ENCODE measurements at places on chromosomes 12 and 14.
A peak's percentile ranks its signal among the peaks of the same experiment; 100 is the strongest.

- no peak for DNase-seq
Observed at GRCh38 chr12:53199700-53200099, 7.4 kb downstream of the ITGB7 start.

- DNase-seq, result no peak
Observed at GRCh38 chr12:112275207-112275606, 107.0 kb downstream of the HECTD4 start.

DNA sequence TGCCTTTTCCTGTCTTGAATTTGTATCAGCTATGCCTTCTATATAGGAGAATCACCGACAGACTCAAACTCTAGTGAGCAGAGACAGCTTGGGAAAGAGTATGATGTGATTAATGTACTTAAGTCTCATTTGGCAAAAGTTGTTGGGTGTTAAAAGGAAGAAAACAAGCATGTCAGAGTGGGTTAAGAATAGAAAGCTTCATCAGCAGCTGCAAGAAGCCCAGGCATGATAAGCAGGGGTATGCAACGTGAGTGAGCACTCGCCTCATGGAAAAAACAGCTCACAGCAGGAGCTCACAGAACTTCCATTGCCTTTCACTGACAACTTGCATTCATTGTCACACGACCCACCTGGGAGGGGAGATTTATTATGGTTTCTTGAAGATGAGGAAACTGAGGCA is 35.9 kb upstream of the WNK1 start:
- no peak for DNase-seq

DNA sequence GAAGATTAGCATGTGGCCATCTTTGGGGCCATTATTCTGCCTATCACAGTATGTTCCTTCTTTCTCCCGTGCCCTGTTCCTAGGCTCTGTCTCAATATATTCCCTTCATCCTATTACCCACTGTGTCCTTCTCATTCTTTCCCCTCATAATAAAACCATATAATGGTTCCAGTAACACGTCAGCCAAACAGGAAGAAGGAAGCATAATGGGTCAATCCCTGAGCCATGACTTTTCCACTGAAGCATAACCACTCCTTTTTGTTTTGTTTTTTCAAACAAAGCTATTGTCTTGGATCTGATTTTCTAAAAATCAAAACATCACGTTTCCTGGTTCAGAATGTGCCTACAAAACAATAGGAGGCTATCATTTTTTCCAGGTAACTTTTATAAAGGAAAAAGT is 21.3 kb upstream of the RHOJ start:
- no peak for DNase-seq

GRCh38 chr14:21985081-21985480 is 311.5 kb upstream of the OR4E1 start:
- no peak for DNase-seq

GRCh38 chr12:62622177-62622576 is 155.6 kb downstream of the MON2 start:
- no peak for DNase-seq

GRCh38 chr12:10759657-10760056 is 36.5 kb upstream of the YBX3 start:
- DNase-seq, result no peak

- no peak for DNase-seq
Observed at GRCh38 chr14:95500201-95500681, 16.2 kb downstream of the SYNE3 start.

GRCh38 chr14:99758121-99758821 is 34.9 kb upstream of the EML1 start:
- no peak for DNase-seq

- DNase-seq, result no peak
Observed at GRCh38 chr12:42508913-42509460, 80.6 kb downstream of the PRICKLE1 start.

GRCh38 chr12:111418594-111418880 is 12.8 kb downstream of the SH2B3 start:
- no peak for DNase-seq

GRCh38 chr12:54585243-54585642 is 3.2 kb downstream of the PPP1R1A start:
- no peak for DNase-seq

DNA sequence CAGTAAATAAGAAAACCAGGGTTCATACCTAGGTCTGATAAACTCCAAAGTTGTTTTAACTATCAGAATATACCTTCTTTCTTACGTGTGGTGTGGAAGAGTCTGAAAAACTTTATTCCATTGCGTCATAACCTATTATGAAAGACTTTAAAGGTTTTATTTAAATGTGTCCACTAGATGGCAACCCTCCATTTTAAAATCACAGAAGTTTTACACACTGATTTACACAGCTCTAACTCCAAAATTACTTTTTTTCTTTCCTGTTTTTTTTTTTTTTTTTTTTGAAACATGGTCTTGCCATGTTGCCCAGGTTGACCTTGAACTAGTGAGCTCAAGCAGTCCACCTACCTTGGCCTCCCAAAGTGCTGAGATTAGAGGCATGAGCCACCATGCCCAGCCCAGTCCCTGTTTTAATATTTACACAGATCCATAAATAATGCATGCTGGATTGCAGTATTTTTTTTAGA is 17.3 kb upstream of the TMPRSS12 start:
- DNase-seq, result peak; percentile 66

GRCh38 chr12:42730291-42730690 is 140.7 kb upstream of the PRICKLE1 start:
- DNase-seq, result no peak

Data from NCI-H2171 treated with DMSO at 0.1 percent for 48 hours (cell line).